NCI-H2081 treated with DMSO at 0.1 percent for 48 hours (cell line): ENCODE measurements at places on chromosomes 12 and 14.

GRCh38 chr12:67689385-67689784 lies 40.8 kb downstream of the DYRK2 start:
- DNase-seq, result no peak

- DNase-seq, result no peak
These were observed 111.9 kb upstream of the CCDC175 start for GRCh38 chr14:59688224-59689170.

DNA sequence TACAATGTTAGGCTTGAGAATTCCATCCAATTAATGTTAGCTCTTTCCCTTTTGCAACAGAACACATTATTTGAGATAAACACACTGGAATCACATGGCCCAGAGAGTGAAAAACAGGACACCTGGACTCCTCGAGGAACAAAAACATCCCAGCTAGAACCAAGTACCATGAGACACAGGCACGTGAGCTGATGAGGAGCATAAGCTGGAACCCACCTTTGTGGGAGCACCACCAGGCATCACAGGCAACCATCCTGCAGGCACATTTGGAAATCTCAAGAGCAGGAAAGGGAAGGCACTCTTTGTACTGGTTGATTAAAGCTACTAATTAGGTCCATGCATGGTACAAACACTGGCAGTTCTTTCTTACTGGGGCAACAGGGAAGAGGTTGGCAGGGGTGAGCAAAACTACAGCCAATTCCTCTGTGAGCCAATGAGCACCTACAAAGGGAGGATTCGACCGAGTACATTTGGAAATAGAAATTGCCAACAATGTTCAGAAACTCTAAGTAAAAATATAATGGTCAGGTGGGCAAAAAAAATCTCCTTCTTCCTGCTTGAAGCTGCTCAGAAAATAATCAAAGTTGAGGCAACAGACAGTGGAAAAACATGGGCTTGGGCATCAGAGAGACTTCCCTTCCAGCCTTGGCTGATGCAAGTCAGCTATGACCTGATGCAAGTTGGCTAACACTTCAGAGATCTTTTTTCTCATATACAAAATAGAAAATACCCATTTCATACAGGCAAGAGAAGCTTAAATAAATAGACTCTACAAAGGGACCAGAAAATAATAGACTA lies 216.7 kb downstream of the NUAK1 start:
- no peak for DNase-seq

DNA sequence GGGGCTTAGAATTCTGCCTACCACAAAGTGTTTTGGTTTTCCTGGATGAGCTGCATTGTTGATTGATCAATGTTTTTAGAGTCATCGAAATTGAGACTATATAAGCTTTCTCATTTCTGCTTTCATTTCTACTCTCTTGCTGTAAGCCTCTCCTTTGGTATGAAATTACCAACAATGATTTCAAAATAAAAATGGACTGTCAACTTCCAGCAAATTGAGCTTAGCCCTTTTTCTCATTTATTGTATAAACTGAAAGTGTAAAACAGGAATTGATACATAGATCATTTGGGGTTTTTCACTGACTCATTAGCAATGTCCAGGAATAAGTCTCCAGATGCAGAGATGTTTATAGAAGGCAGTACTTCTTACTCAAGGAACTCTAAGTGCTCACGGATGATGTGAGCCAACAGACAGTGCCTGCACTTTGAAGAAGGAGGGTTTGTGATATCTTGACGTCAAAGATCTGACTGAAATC lies 20.0 kb upstream of the PCNX1 start:
- DNase-seq, result no peak

- no peak for DNase-seq
These were observed 32.3 kb downstream of the NRDE2 start for GRCh38 chr14:90299408-90299807.

DNA sequence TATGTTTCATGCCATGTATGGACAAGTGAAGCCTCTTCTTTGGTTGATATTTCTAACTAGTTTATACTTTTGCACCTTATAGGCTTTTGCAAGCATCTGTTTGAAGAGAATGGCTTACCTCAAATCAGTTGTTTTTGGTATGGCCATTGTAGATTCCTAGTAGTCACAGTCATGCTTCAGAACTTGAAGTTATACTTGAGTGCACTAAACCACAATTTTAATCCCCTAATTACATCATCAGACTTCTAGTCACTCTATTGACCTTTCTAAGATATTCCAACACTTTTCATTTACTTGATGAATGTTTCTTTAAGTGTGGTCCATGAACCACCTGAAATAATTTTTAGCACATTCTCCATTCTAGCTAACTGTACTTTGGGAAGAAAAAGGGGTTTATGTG lies 18.6 kb upstream of the KLRB1 start:
- no peak for DNase-seq

DNA sequence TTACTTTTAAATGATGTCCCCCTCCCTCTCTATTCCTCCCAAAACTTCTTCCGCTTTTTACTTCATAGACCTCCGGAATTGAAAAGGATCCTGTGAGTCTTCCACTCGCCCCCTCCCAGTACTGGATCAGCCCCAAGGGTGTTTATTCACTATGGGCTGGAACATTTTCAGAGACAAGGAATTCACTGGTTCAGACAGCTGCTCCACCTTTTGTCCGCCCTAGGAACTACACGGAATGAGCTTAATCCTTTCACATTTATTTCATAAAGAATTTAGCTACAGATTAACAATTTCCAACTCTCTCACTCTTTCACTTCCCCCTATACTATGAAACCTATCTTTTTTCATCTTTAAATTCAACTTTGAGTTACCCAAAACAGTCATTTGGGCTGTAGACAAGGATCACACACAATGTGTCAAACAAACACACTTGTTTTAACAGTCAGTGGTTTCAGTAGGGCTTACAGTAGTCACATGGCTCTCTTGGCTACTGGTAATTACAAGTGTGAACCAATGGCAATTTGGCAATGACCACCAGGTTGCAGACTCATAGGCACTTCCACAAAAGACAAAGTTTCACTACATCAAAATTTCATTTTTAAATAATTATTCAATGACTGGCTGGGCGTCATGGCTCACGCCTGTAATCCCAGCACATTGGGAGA lies 20.6 kb downstream of the CNIH1 start:
- no peak for DNase-seq

DNA sequence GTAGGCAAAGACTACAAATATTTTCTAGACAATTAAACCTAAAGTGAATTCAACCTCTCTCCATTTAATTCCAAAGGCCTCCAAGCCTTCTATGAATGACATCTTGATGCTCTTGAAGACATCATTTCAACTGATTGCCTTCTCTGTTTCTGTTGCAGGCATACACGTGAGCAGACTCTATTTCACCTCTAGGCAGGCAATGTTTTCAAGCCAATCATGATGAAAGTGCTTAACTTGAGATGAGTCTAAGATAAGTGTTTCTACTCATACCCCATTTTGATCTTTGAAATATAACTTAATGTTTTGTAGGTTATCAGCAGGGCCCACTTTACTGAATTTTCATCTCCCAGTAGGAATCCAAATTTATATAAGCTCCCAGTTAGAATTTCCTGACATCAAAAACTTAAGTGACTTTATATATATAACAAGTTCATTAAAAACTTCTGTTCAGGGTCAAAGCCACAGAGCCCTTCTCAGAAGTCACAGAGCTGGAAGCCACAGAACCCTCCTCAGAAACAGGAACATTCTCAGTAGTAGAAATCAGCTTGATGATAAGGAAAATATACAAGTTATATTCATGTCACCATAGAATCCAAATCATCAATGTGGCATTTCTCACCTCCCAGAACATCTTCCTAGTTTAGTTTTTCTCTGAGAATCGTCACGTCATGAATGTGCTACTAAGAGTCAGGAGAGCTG lies 108.5 kb downstream of the PHLDA1 start:
- DNase-seq, result no peak

- DNase-seq, result no peak
These were observed 368.6 kb downstream of the DAD1 start for GRCh38 chr14:22220427-22220826.

GRCh38 chr12:58701536-58701935 lies 218.8 kb downstream of the LRIG3 start:
- DNase-seq, result no peak

- no peak for DNase-seq
These were observed 60.8 kb downstream of the NDUFA12 start for GRCh38 chr12:94942663-94943062.

GRCh38 chr12:67391034-67391433 lies 121.9 kb downstream of the CAND1 start:
- no peak for DNase-seq

- DNase-seq, result peak; percentile 1
These were observed 11.2 kb downstream of the ESRRB start for GRCh38 chr14:76386944-76387782.

DNA sequence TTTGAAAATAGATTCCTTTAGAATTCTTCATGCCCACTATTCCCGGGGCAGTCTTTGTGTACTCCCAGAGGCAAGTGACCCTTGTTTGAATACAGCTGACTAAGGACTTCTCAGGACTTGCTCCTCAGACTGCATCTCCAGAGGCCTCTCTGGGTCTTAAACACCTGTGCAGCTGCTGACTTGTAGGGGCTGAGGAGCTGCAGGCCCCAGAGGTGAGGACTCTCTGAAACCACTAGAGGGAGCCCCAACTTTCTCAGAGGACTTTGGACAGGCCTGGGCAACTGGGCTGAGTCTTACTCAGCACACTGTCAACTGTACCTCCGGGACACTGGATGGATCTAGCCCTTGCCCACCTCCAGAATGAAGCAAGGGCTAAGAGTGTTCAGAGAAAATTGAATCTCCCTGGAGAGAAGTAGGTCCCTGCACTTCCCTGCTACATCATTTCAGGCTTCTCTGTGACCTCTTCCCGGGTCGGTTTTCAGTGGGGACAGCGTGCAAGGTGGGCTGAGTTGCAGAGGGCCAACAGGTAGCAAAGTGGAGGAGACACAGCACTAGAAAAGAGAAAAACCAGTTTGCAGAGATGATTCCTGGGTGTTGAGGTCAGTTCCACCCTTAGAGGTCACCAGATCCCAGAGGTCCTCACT lies 164.6 kb downstream of the TMEM117 start:
- no peak for DNase-seq

DNA sequence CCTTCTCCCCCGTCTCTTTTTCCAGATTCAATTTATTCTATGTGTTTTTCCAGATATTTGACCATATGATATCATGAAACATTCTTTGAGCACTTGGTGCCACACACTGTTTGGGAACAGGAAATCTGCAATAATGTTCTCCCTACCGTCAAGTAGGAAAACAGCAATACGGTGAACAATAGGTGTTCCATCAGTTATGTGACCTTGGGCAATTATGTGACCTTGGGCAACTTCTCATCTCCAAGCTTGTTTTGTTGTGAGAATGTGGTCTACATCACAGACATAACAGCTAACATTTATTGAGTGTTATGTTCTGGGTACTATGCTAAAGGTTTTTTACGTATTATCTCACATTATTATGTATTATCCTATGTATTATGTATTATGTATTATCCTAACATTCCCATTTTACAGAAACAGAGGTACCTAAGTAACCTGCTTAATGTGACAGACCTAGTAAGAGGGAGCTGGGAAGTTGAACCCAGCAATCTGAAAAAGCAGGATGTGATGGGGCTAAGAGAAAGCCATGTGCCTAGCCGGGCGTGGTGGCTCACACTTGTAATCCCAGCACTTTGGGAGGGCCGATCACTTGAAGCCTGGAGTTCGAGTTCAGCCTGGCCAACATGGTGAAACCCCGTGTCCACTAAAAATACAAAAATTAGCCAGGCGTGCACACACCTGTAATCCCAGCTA lies 1.2 kb upstream of the NEK9 start:
- DNase-seq, result no peak

DNA sequence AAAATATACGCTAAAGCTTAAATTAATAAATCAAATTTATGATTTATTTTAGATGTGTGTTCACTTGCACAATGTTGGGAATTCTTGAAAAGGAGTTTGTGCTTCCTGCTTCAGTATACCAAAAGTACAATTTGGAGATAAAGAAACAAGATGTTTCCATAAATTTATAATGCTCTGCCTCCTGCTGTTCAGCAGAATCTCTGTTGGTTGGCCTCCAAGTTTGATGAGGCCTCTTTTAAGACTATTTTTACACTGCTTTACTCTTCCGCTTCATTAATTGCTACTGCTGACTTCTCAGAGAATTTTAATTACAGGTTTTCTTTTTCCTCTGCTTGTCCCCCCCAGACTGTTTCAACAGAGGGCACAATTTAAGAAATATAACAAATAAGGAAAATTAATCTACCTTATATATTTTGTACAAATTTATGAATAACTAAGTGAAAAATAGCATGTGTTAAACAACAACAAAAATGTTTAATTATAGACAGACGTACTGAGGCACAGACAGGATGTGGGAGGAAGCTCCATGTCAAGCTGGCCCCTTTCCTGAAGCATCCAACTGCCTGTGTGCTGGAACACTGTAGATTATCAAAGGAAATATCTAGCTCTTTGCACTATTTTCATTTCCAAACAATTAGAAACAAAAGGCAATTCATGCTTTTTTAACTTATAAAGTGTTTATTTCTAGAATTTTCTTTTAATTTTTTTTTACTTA lies 83.9 kb downstream of the PIK3C2G start:
- no peak for DNase-seq

- no peak for DNase-seq
These were observed 12.0 kb upstream of the NUDT14 start for GRCh38 chr14:105192866-105193731.

- no peak for DNase-seq
These were observed 122.7 kb downstream of the SLC38A6 start for GRCh38 chr14:61103541-61104339.

DNA sequence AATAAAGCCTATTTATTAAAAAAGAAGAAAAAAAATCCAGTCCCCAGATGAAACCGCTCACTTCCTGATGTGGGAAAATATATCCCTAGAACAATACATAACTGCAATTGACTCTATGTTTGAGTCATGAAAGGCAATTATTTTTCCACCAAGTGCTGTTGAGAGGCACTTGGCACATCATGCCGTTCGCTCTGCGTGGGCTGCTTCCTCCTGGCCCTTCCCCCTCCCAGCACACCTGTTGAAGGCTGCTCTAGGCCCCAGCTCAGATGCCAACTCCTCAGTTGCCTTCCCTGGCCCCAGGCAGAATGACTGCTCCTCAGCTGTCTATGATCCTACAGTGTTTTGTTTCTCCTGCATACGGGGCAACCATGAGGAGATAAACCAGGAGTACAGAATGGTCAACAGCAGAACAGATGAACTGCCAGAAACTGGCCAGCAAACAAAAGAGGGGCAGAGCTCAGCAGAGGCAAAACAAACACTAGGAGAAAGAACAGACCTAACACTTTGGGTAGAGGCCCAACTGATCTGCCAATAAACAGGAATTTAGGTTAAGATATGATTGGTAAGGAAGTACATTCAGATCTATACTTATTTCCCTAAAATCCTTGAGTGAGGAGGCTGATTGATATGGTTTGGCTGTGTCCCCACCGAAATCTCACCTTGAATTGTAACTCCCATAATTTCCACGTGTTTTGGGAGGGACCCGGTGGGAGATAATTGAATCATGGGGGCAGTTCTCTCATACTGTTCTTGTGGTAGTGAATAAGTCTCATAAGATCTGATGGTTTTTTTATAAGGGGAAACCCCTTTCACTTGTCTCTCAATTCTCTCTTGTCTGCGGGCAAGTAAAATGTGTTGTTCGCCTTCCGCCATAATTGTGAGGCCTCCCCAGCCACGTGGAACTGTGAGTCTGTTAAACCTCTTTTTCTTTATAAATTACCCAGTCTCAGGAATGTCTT lies 58.6 kb downstream of the SLC38A1 start:
- peak; percentile 80 for DNase-seq
